Right lung (tissue), 10 donors: ENCODE measurements at places on chromosomes 12 and 14. TPM values are rescaled to one million over a fixed set of nuclear protein-coding genes. Genes with fewer than 3 reads are reported as not detected.

DCAF5 gene
- 62.4 TPM for polyA plus RNA-seq

PPFIBP1 gene
- 96.6 TPM for polyA plus RNA-seq

WNT5B gene
- 7.1 TPM for polyA plus RNA-seq

DNA sequence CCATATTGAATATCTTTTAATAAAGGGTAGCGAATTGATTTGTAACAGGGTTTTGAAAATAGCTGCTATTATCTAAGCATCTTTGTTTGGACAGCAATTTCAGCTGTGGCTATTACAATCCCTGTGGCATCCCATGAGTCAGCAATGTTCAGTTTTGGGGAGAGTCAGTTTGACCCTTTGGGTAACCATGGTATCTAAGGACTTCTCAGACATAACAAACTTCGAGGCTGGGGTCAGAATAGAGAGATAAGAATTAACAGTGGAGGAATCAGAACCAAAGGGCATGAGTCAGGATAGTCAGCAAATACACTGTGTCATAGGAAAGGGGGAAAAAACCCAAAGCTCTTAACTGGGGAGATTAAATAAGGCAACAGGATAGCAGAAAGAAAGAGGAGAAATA, 11.7 kb upstream of the PTHLH start:
- DNase-seq, result no peak

DNA sequence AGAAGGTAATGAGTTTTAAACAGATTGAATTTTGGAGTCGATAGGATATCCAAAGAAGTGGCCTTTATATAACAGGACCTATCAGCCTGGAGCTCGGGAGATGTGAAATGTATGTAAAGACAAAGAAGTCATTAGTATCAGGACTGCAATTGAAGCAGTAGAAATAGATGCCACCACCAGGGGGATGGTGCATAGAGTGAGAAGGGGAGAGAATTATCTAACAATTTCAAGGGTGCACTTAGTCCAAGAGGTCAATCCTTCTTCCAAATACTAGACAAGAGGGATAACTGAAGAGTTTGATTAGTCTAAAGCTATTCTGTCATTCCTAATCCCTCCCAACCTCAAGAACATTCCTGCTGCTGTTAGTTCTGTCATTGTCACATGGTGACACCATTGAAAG, 127.8 kb downstream of the CFAP54 start:
- DNase-seq, result no peak

TGFB3 gene
- polyA plus RNA-seq, result 217 TPM

GLT8D2 gene
- 24.7 TPM for polyA plus RNA-seq

- no peak for DNase-seq
Measured at GRCh38 chr12:51442324-51442723, 17.7 kb downstream of the SLC4A8 start.

GRCh38 chr12:121711361-121712189, 977 bp upstream of the TMEM120B start:
- DNase-seq, result no peak

- DNase-seq, result no peak
Measured at GRCh38 chr12:2372178-2372577, 319.4 kb downstream of the CACNA1C start.

GRCh38 chr12:112606611-112607365, 184.8 kb upstream of the RPH3A start:
- no peak for DNase-seq

DNA sequence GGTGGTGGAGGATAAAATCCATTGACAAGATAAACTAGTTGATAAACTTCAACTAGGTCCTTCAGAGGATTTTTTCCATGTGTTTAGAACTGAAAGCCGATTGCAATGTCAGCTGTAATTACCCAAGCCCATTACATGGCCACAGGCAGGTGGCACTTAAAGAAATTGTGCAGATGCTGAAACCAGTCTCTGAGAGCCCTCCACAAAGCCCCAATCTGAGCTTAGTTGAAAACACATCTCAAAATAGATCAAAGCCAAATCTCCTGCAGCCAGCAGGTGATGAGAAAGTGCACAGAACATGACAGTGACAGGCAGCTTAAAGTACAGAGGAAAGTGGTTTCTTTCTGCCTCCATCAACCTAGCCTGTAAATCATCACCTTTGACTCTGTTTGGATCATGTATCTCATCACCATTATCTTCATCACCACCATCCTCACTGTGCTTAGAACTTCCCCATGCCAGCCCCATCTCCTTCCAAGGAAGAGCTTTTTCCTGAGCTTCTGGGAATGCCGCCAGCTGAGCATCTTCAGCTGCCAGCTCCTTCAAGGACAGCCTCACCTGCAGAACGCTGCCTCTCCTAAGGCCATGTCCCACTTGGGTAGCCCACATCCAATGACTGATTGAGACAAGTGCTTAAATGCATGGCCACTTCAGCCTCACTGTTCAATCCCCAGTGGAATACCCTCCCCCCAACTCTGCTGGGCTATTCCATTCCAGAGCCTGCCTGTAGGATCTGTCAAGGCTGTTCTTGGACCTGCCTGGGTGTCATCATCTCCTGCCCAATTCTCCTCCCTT, 219.5 kb upstream of the TMEM132C start:
- no peak for DNase-seq

TMEM121 gene
- polyA plus RNA-seq, result 2.4 TPM

ACRBP gene
- 6.4 TPM for polyA plus RNA-seq
